ENCODE measurements at places on chromosomes 1 and 21. TPM values are rescaled to one million over a fixed set of nuclear protein-coding genes. Genes with fewer than 3 reads are reported as not detected.

DNA sequence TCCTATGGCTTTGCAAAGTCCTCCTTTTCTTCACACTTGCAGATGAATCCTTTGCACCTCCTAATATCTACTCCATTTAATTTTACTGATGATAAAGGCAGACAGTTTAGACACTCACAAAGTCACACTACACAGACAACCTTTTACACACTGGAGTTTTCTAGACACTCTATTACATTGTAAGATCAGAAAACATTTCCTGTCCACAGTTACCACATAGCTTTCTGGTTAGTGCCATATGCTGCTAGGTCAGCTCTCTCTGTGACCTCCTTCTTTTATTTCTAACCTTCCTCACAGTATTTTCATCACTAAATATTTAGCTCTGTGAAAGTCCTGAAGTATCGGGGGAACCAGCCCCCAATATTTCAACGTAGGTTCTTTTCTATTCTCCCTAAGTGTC is 5.1 kb downstream of the SH2D1B start:
- no peak for DNase-seq

DNA sequence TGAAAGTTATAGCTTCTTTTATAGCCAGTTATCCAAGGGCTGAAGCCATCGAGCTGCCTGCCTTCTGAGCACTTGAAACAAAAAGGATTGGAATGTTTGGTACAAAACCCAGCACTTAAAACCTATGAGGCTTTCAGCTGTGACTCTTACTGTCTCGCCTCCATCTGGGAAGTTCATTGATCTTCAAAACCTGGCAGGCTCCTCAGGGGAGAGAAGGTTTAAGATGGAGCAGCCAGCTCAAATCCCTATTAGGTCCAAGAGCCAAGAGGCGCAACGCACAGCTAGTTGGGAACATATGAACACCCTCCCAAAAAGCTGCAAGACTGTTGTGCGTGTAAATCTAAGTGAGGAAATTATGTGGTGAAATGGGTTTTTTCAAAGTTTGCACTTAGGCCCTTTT is 33.4 kb downstream of the BACE2 start:
- DNase-seq: no peak

DNA sequence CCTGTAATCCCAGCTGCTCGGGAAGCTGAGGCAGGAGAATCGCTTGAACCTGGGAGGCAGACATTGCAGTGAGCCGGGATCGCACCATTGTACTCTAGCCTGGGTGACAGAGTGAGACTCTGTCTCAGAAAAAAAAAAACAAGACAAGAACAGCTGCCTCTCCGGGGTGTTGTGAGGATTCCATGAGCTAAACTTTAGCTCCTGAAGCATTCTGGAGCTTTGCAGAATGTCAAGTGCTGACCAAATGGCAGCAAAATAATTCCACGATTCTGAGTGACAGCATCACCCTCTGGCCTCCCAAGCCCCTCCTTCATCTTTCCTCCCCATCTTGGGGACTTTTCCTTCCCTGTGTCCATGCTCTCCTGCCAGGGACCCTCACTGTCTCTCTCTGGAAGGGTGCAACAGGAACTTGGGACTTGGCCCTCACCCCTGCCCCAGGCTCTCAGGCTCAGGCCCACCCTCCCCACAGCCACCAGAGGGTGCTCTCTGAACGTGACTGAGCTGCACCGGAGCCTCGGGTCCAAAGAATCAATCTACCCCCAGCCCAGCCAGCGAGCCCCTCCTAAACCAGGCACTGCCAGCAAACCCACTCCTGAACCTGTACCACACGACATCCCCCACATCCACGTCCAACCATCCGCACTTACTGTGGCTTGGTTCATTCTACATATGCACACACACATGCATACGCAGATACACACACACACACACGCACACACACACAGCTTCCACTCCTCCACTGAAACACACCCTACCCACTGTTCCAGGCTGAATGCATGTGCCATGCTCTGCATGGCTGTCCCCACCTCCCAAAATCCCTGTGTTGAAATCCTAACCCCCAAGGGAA is 45.7 kb downstream of the ACOT7 start:
- DNase-seq: no peak

DNA sequence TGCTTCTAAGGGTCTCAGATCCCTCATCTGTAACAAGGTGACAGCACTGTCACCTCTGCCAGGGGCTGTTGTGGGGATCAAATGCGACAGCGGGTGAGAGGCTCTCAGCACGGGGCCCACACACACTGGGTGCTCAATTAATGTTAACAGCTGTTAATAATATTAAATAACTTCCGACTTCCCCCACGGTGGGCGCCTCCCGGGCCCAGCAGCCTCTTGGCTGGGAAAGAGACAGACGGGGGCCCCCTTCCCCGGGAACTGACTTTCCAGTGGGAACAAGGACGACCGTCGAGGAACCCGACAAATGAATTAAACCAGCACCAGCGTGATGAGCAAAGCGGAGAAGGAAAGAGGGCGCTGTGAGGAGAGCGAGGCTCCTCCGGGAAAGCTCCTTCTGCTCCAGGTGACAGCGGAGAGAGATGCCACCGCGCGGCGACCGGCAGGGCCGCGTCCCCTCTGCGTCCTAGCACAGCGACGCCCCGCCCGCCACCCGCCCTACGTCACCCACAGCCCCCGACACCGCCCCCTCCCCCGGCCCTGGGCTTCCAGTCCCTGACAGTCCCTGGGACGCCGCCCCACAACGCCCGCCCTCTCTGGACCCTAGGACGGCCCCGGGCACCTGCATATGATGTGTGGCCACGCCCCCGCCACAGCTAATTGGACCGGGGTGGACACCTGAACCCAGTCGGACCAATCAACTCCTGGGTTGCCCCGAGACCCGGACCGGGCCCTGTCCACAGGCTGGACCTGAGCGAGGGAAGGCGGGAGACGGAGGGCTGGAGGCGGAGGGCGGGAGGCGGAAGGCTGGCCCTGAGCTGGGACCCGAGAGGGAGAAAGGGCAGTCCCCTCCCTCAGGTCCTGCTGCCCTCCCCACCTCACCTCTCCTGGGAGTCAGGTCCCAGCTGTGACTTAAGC is 38.2 kb downstream of the MATN1 start:
- DNase-seq: peak; percentile 21

DNA sequence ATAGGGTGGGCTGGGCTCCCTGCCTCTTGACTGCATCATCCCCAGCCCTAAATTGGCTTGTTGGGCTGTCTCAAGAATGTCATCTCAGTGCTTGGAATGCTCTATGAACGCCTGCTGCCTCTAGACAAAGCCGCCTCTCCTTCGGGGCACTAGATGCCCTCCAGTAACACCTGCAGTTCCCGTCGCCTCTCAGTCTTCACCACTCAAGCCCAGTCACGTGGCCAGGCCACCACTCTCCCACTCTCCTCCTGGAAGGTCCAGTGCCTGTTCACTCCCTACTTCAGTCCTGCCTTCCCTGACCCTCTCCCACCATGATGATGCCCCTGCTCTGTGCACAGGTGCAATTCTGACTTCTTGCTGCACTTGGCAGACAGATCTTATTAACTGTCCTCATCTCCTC is 7.0 kb downstream of the TAS1R2 start:
- no peak for DNase-seq

GRCh38 chr1:24294228-24294672 is 24.9 kb upstream of the GRHL3 start:
- DNase-seq: no peak

GRCh38 chr1:64505232-64505943 is 35.5 kb downstream of the CACHD1 start:
- DNase-seq: no peak

TFF3 gene
- total RNA-seq: not detected

COX20 gene
- total RNA-seq: 11.9 TPM

PANK4 gene
- 45.4 TPM for total RNA-seq

CRP gene
- total RNA-seq: not detected
